ENCODE measurements at places on chromosomes 1 and 21.

- DNase-seq: no peak
Observed at GRCh38 chr1:15799928-15800835, 7.3 kb downstream of the UQCRHL start.

GRCh38 chr1:230713547-230713914 lies 391 bp downstream of the AGT start:
- no peak for DNase-seq

DNA sequence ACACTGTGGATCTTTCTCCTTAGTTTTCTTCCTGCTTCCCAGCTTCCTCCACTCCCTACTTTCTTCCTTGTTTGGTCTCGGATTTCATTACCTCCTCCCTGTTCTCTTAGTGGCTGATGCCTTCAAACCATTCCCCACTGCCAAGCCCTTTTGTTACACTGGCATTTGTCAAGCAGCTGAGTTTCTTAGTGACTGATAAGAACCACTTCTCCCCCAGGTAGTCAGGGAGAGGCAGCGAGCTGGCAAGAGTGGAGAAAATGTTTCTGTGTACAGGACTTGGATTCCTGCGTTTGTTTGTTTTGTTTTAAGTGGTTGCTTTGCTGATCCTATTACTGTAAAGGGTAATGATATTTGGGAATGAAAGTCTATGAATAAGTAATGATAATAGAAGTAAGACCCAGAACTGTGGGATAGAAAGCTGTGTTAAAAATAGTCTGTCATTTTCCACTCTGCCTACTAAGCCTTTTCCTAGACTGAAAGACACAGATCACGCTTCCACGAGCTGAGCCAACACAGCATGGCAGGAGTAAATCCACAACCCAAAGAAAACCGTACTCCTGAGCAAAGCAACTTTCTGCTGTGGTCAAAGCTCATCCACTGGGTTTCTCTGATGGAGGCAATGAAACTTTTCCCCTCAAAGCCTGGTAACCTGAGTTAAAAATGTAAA lies 10.1 kb upstream of the SERTAD4 start:
- no peak for DNase-seq

- DNase-seq: no peak
Observed at GRCh38 chr1:243406424-243406823, 150.6 kb downstream of the SDCCAG8 start.

- DNase-seq: no peak
Observed at GRCh38 chr1:51829058-51829457, 49.5 kb downstream of the NRDC start.

DNA sequence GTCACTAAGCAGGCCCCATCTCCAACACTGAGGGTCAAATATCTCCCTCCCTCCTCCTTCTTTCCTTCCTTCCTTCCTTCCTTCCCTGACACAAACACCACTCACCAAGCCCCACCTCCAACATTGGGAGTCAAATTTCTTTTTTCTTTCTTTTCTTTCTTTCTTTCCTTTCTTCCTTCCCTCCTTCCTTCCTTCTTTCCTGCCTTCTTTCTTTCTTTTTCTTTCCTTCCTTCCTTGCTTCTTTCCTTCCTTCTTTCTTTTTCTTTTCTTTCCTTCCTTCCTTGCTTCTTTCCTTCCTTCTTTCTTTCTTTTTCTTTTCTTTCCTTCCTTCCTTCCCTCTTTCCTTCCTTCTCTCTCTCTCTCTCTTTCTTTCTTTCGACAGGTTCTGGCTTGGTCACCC lies 79.2 kb upstream of the ETS2 start:
- no peak for DNase-seq

GRCh38 chr1:175749075-175749474 lies 5.7 kb upstream of the TNR start:
- no peak for DNase-seq

GRCh38 chr21:46622226-46622625 lies 13.2 kb upstream of the PRMT2 start:
- no peak for DNase-seq

- DNase-seq: no peak
Observed at GRCh38 chr1:244394826-244395765, 56.6 kb downstream of the ADSS2 start.

GRCh38 chr1:94084547-94084946 lies 36.4 kb downstream of the ABCA4 start:
- DNase-seq: no peak

- DNase-seq: no peak
Observed at GRCh38 chr1:63818567-63819325, 44.9 kb downstream of the ROR1 start.

DNA sequence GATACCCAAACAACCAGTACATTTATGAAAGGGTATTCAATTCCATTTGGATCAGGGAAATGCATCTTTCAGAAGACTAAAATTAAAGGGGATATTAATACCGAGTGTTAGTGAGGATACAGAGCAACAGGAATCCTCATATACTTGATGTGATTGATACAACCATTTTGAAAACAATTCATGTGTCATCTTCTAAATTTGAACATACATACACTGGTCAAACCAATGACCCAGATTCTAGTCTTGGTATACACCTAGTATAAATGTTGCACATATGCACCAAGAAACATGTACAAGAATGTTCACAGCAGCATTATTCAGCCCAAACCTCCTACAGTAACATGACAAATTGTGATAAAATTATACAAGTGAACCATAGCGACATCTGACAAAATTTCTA lies 58.6 kb downstream of the ZNF644 start:
- DNase-seq: no peak

- DNase-seq: no peak
Observed at GRCh38 chr1:72064196-72065075, 217.9 kb downstream of the NEGR1 start.

GRCh38 chr1:245926888-245927287 lies 580.2 kb downstream of the SMYD3 start:
- no peak for DNase-seq

GRCh38 chr1:7380712-7381111 lies 390.4 kb upstream of the VAMP3 start:
- no peak for DNase-seq

DNA sequence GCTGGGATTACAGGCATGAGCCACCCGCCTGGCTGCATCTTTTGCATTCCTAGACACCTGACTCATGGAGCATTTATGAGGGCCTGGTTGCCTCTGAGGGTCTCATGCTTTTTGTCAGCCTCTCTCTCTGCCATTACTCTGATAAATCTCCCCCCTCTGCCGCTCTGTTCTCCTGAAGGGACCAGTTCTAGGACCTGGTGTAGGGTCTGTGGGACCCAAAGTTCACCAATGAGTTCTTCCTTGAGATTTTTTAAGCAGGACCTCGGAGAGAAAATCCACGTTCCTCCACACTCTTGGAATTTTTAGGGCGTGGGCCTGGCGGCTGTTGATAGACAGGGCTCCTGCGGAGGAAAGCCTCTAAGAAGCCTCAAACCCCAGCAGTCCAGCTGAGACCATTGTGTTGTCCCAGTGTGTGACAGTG lies 91.9 kb upstream of the ERRFI1 start:
- DNase-seq: no peak

GRCh38 chr1:182556279-182556678 lies 32.8 kb downstream of the RNASEL start:
- DNase-seq: no peak

- DNase-seq: no peak
Observed at GRCh38 chr1:229354226-229354625, 11.4 kb upstream of the CCSAP start.

GRCh38 chr1:78536427-78536826 lies 45.7 kb downstream of the PTGFR start:
- no peak for DNase-seq

DNA sequence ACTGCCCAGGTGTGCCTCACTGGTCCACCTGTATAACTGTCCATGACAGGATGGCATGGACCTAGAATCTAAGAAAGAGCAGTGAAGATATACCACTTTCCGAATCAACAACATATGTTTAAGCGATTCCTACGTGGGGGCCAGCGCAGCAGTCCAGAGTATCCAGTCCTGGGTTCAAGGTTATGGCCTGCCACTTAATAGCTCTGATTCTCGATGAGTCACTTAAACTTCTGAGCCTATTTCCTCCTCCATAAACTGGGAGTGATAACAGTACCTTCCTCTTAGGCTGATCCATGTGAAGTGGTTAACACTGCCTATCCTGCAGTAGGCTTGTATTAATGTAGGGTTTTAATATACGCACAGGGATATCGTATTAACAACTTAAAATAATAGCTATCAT lies 2.8 kb downstream of the STPG1 start:
- no peak for DNase-seq

GRCh38 chr1:87572891-87573290 lies 244.2 kb downstream of the LMO4 start:
- DNase-seq: no peak

GRCh38 chr1:203069030-203069747 lies 16.6 kb downstream of the MYOG start:
- no peak for DNase-seq

Data from OCI-LY7 (cell line).